ENCODE measurements at places on chromosomes 6 and 20.

DNA sequence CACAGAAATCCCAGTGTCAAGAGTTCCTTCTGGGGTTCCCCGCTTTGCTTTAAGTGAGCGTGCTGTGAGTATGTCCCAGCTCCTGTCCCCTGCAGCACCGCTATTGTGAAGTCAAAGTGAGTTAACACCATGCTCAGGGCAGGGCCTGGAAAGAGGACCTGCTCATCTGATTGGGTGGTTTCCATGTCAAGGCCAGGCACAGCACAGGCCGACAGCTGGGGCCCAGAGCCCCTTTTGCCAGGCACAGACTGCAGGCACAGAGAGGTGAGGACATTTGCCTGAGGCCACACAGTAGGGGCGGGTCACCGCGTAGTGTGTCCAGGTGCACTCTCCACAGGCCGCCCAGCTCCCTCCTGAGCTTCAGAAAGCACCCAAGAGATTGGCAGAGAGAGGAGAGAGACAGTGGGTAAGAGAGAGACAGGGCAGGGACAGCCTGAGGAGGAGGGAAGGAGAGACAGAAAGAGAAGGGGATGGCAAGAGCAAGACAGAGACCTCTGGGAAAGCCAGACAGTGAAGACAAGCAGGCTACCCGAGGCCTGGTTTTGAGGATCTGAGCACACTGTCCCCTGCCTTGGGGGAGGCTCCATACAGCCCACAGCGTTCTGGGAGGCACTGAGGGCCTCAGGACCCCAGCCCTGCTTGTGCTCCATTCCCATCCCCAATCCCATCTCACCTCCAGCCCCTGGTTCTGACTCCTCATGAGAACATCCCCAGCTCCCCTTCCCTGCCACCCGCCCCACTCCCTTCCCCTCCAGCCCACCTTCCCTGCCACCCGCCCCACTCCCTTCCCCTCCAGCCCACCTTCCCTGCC, 6.5 kb upstream of the BPIFB1 start:
- DNase-seq = no peak

GRCh38 chr6:129102741-129103140, 219.8 kb downstream of the LAMA2 start:
- no peak for DNase-seq

GRCh38 chr6:142642651-142643050, 302.3 kb downstream of the HIVEP2 start:
- no peak for DNase-seq

DNA sequence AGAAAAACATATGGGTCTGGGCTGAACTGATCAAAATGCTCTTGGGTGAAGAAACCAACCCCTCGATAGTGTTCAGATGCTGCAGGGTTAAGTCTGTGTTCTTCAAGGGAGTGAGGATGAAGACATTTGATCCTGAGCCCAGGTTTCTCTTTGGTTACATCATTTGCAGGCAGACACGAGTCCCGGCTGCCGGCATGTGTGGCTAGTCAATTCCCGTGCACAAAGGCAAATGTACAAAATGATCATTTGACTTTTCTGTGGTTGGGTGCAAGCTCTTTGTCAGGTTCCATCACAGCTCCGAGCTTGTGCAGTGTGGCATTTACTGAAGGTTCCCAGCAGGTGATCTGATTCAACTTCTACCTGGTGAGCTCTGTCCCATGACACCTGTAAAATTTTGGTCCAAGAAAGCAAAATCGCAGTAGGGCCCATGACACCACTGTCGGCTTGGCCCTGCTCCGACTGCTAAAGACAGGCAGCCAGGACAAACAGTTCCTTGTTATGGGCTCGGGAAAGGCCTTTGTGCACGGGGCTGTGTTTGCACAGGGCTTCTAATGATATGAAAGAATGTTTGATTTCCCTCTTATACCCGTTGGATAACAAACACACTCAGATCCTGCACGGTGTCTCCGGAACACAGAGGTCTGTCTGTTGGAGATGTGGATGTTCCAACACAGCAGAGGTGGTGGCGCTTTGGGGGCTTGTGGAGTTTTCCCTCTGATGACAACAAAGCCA, 46.9 kb downstream of the GJA10 start:
- DNase-seq = no peak

DNA sequence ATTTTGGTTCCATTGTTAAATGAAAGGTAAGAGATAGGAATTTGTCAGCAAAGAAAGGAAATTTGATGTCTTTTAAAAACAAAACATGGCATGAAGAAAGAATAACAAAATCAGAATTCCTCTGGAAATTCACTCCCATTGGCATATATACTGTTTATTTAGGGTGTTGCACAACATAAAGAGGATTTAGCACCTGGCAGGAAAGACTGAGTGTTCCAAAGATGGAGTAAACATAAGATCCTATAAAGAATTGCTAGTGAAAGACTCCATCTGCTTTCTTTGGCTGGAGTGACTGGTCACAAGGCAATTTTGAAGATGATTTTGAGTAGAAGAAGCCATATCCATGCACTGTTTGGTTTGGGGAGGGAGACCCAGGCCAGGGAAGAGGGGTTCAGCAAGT, 62.4 kb downstream of the CD24 start:
- no peak for DNase-seq

- DNase-seq = no peak
Observed at GRCh38 chr6:156062091-156062563, 606.5 kb upstream of the NOX3 start.

- DNase-seq = no peak
Observed at GRCh38 chr20:50968289-50968688, 9.7 kb downstream of the MOCS3 start.

- DNase-seq = no peak
Observed at GRCh38 chr6:5724911-5725310, 281.8 kb downstream of the NRN1 start.

DNA sequence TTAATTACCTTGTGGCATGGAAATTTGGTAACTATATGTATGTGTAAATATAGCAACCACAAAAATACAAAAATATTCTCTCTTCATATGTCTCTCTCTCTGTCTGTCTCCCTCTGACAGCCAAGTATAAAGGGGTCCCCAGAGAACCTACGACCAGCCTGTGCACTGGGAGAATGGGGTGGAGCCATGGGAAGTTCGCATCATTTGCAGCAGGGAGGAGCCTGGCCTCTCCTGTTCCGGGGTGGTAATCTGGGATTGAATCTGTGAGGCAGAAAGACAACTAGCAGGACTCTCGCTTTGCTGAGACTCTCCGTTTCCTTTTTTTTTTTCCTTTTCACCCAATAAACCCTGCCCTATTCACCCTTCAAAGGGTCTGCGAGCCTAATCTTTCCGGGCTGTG, 1109.1 kb downstream of the HACE1 start:
- DNase-seq = no peak

GRCh38 chr6:88164061-88164460, 2.1 kb downstream of the CNR1 start:
- no peak for DNase-seq

DNA sequence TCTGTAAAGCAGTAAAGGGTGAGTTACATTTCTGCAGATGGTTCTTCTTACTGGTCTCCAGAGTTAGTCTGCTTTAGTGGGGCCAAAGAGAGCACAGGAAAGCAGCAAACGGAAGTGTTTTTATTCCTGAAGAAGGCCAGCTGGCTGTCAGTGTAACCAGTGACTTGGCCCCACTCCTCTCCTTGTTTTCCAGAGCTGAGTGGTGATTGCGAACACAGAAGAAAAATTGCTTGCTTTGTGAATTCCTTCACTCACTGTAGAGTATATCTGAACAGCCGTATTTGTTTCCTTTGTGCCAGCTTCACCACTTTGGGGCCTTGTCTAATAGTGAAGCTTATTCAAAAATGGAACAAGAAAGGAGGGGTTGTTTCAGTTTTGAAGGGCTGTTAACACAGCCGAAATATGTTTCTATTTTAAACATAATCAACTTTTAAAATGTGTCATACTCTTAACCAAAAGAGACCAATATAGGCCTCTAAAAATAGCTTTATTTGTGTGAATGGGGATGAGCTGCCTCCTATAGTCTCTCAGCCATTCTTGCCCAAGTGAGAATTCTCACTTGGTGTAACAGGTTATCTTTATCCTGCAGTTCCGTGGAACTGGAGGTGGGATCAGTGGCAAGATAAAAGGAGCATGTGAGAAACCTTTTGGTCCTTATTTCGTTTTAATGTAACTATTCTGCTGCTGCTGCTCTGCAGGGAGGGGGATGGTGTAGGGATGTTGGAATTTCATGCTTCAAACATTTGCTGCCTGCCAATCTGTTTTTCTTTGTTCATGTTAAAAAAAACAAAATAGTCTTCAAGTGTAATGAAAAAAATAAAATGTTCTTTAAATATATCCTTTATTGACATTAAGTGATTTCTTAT, 37.8 kb downstream of the ZC2HC1B start:
- no peak for DNase-seq

GRCh38 chr20:20778676-20779075, 66.2 kb upstream of the RALGAPA2 start:
- no peak for DNase-seq

DNA sequence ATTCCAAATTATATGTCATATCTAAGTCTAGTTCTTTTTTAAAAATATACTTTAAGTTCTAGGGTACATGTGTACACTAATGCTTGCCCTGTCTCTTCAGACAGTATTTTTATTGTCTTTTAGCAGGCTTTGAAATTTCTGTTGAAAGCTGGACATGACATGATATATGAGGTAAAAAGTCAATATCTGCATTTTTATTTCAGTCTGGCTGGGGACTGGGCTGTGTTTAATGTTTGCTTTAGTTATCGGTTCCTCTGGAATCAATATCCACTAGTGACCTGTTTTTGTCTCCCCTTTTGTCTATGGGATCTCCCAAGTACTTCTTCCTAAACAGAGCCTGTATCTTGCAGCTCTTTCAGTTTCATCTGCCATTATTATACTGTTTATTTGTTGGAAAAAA, 786.2 kb upstream of the GJE1 start:
- DNase-seq = no peak

DNA sequence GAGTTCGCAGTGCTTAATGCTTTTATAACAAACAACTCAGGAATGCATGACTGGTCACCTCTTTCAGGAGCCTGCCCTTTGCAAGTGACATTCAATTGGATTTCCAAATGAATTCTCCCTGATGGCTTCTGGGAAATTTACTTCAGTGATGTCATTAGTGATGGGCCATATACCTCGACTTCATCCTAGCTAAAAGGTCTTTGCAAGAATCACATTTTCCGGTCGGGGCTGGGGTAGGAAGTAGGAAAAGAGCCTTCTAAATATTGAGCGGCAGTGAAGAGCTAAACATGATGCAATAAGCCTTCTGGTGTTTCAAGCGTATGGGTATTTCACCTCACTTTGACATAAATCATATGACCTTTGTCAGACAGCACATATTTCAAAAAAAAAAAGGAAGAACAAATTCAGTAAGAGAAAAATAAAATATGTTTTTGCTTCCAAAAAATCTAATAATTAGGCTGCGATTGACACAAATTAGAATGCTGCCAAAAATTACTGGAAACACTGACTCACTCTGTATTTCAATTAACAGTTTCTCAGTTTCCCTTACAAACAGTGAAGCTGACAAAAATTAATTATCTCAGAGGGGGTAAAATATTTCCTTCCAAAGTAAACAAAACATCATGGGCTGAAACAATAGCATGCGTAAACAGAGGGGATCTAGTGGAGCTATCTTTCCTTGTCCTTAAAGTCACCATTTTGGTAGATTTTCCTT, 39.8 kb downstream of the ADTRP start:
- no peak for DNase-seq

DNA sequence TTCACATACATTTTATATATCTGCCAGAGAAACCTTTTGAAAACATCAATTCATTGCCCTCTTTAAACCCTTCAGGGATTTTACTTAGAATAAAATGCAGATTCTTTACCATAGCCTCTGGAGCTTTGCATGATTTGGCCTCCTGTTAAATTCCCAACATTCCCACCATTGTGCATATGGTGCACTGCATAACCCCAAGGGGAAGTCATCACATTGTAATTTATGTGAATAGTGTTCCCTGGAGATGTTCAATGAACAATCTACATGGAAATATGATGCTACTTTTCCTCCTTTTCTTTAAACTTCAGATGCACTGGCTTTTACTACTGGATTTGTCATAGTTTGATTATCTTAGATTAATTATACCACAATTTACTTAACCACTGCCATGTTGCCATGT, 94.7 kb downstream of the PHF3 start:
- no peak for DNase-seq

GRCh38 chr6:37523412-37523811, 23.7 kb upstream of the CCDC167 start:
- DNase-seq = no peak

DNA sequence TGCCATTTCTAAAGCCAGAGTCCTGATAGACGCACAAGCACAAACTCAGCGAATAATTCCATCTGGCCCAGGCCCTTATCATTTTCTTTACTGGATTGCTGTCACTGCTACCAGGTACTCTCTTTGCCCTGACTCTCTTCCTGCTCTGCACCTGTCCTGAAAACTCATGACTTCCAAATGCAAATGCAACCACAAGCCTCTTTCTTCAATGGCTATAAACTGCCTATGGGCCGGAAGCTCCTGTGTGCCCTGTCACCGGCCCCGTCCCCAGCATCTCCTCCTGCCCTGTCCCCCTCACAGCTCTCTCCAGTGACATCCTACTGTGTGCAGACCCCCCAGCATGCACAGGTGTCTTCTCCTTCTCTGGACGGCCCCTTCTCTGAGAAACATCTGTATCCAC, 302.6 kb downstream of the GMDS start:
- DNase-seq = no peak

DNA sequence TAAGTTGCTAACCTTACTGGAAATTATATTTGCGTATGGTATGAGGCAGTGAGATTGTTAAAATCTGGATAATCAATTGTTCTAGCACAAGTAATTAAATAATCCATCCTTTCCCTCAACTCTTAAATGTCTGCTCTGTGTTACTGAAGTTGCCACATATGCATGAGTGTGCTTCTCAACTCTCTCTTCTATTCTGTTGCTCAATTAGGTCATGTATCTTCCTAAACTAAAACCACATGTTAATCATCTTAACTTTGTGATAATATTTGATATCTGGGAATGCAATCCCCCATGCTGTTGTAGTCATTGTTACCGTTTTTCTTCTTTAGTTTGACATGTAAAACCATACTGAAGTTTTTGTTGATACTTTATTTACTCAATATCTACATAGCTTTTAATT, 63.5 kb upstream of the STMND1 start:
- DNase-seq = no peak

DNA sequence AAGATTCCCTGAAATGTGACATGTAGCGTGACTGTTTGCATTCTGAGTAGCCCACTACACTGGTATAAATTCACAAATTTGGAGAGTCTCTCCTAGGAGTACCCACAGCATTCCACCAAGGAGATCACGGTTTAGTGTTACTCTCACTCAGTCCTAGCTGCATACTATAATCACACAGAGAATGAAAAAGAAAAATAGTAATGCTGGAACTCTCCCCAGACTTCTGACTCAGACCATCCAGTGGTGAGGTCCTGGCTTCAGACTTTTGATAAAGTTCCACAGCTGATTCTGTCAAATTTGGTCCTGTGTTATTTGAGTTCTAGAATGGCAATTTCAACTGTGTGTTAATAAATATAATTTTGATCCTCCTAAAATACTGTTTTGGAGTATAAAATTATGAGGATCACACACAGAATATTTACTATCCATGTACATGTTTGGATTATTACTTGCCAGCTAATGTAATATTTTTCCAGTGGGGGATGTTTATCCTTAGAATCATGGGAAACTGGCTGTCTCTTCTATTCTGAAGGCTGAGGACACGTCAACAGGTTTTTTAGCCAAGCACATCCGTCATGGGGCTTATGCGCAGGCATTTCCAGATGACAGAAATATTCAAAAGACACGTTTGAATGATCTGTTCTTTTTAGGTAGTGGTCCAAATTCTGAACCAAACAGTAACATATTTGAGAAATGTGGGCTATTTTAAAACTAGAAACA, 5.1 kb upstream of the KIAA0408 start:
- no peak for DNase-seq

- no peak for DNase-seq
Observed at GRCh38 chr6:102398788-102399390, 1005.4 kb downstream of the GRIK2 start.
